ENCODE measurements at places on chromosomes 16 and 17.

- peaks cover 11% of the 10 kb centered on the region for H3K27me3 ChIP-seq
- H3K27ac ChIP-seq = no peak overlapping the region
- H3K36me3 ChIP-seq = no peaks in the 10 kb centered on the region
- DNase-seq = no peak
- H3K4me3 ChIP-seq = no peak overlapping the region
Measured at GRCh38 chr16:1590366-1590765, 21.5 kb downstream of the IFT140 start.

- DNase-seq = peak; percentile 15
- H3K27me3 ChIP-seq = no peaks in the 10 kb centered on the region
- H3K36me3 ChIP-seq = no peaks in the 10 kb centered on the region
Measured at GRCh38 chr17:79951361-79952264, 84.1 kb downstream of the TBC1D16 start.

DNA sequence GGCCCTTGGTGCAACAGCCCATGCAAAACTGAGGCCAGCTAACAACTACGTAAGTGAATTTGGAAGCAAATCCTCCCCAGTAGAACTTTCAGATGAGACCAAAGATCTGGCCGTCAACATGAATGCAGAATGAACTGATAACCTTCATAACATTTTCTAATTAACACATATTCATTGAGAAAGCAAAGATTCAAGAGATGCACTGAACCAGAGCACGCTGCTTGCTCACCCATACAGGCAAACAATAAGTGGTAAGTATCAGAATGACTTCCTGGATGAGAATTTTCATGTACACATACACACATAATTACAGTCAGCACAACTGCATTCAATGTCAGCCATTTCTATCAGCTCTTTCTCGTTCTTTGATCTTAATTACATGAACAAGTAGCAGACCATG is 30.6 kb downstream of the XYLT1 start:
- no peaks in the 10 kb centered on the region for H3K27me3 ChIP-seq
- DNase-seq = no peak
- peaks cover 8% of the 10 kb centered on the region for H3K4me1 ChIP-seq
- no peaks in the 10 kb centered on the region for H3K36me3 ChIP-seq
- no peak overlapping the region for H3K27ac ChIP-seq

DNA sequence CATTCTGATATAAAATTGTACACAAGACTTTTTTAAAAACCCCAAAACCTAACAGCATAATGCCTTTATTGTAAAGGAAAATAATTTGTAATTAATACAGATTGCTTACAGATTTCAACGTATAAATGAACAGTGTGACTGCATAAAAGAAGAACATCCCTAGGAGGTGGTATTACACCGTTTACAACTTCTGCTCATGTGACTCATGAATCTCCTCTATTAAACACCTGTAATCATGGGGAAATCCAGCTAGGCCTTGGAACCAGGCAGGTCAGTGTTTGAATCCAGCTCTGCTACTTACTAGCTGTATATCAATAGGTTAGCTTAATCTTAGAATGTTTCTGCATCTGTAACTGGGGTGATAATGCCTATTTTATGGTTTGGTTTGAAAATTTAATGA is 15.2 kb downstream of the RABEP1 start:
- no peak for DNase-seq
- no peak overlapping the region for H3K4me3 ChIP-seq
- no peak overlapping the region for H3K27ac ChIP-seq

GRCh38 chr17:73184136-73184993 is 8.5 kb upstream of the COG1 start:
- peaks cover 3% of the 10 kb centered on the region for H3K4me1 ChIP-seq
- DNase-seq = no peak
- H3K27ac ChIP-seq = no peak overlapping the region
- H3K36me3 ChIP-seq = no peaks in the 10 kb centered on the region
- H3K27me3 ChIP-seq = peaks cover 2% of the 10 kb centered on the region
- no peak overlapping the region for H3K4me3 ChIP-seq

- peaks cover 4% of the 10 kb centered on the region for H3K27me3 ChIP-seq
- H3K27ac ChIP-seq = no peak overlapping the region
- H3K4me3 ChIP-seq = no peak overlapping the region
- peaks cover 17% of the 10 kb centered on the region for H3K4me1 ChIP-seq
- no peaks in the 10 kb centered on the region for H3K36me3 ChIP-seq
- no peak for DNase-seq
Measured at GRCh38 chr17:17349724-17350106, 46.5 kb downstream of the NT5M start.

GRCh38 chr17:50052241-50052796 is 3.6 kb upstream of the ITGA3 start:
- H3K4me1 ChIP-seq = peaks cover 83% of the 10 kb centered on the region
- H3K36me3 ChIP-seq = peaks cover 7% of the 10 kb centered on the region
- peak overlapping the region; percentile 22 for H3K4me3 ChIP-seq
- peaks cover 10% of the 10 kb centered on the region for H3K27me3 ChIP-seq
- no peak for DNase-seq

- H3K27me3 ChIP-seq = peaks cover 27% of the 10 kb centered on the region
- peak within 1 kb of the TSS; percentile 92 for H3K4me3 ChIP-seq
- H3K4me1 ChIP-seq = peaks cover 12% of the 10 kb centered on the region
- H3K36me3 ChIP-seq = no peaks in the 10 kb centered on the region
- H3K27ac ChIP-seq = peak within 1 kb of the TSS; percentile 92
Measured at GRCh38 chr16:29900102-29900887, at the start of gene ASPHD1. Gene ASPHD1 (plus strand): TSS chr16:29900488. CDS start chr16:29900972, 484 bp downstream.

Data from HFFc6 (cell line).